ENCODE measurements at places on chromosomes 5 and 9.

- DNase-seq, result no peak
Measured at GRCh38 chr5:141852448-141852847, 25.8 kb downstream of the PCDH1 start.

DNA sequence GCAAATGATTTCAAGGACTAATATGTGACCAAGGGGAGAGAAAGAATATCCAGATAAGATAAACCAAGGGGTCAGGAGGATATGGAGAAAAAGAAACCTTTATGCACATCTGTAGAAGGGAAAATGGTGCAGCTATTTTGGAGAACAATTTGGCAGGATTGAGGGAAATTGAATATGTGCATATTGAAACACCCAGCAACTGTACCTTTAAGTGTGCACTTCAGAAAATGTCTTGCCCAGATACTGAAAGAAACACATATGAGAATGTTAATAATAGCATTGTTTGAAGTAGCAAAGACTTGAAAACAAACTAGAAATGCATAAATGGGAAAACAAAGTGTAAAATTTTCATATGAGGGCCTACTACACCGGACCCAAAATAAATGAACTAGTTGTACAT is 599.6 kb downstream of the PSAT1 start:
- DNase-seq, result no peak

DNA sequence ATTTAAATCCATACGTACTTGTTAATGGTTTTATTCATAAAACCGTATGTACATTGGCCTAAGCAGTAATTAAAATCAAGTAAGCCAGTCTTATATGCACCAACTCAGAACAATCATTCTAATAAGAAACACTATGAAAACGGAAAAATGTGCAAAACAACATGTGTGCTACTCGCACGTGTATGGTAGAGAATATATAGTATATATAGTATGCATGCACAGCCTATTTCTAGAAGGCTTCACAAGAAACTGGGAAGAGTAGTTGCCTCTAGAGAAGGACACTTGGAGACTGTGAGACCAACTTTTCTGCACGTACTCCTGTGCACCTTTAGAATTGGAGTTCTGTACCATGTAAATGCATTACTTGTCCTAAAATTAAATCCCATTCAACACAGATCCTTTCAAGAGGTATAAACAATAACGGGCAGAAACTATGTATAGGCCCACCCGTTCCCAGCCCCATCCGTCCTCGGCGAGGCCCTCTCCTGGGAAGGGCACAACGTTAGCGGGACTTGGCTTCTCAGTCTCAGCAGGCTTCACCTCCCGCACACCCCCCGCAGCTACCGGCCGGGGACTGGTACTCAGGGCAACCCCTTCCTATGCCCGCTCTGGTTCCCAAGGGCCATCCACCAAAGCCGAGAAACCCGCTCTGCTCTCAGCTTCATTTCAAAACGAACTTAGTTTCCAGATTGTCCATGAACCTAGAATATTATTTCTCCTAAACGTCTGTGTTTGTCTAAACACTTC is 2.0 kb downstream of the CDC14B start:
- peak; percentile 48 for DNase-seq

- no peak for DNase-seq
Measured at GRCh38 chr5:38722918-38723317, 122.9 kb upstream of the OSMR start.

DNA sequence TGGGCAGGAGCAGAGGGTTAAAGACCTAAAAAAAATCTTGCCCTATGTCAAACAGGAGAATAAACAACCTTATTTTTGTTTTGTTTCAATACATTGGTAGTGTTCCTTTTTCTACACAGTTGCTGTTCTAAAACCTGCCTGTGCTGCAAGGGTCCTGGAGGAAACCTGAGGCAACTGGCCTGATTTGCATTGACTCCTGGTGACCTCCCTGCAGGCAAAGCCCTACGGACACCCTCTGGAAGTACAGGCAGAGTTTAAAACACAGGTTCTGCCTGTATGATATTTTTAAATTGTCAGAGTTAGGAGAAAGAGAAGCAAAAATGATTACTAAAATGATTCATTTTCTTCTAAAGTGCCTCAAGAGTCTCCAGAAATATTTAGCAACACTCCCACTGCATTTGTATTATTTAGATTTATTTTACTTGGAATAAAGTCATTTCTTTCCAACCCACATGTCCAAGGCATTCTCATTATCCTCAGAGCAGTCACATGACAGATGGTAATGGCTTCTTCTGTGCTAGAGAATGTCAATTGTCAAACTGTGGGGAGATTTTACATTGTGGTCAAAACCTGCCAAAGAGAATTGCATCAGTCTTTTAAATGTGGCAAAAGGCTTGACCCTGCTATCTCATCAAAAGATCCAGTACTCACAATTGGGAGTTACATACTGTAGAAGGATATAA is 559.6 kb downstream of the CETN3 start:
- DNase-seq, result no peak

DNA sequence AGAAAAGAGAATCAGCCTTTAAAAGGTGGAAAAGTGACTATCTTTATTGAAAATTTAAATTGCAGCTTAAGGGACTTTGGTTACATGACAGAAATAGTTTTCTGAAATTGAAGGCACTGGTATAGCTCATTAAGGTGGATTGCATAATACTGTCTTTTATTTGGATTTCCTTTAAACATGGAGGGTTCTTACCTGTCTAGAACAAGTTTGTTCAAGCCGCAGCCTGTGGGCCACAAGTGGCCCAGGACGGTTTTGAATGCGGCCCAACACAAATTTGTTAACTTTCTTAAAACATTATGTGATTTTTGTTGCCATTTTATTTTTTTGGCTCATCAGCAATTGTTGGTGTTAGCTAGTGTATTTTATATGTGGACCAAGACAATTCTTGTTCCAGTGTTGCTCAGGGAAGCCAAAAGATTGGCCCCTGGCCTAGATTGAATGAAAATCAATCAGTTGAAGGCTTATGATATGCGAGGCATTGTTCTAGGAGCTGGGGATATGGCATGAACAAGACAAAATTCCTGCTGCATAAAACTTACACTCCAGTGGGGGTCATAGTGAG is 18.0 kb downstream of the NNT start:
- no peak for DNase-seq

- DNase-seq, result peak; percentile 80
Measured at GRCh38 chr9:33445389-33446239, 1.8 kb downstream of the AQP3 start.

DNA sequence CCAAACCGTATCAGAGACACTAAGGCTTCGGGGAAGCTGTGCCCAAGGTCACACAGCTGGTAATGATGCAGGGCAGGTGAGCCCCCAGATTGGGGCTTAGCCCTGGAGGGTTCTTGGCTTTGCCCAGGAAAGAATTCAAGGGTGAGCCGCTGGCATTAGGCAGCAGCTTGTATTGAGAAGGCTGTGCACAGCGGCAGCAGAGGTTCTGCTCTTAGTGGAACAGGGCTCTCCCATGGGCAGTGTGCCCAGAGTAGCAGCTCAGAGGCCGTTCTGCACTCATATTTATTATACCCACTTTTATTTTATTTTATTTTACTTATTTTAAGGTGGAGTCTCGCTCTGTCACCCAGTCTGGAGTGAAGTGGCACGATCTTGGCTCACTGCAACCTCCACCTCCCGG is 85.8 kb upstream of the IER5L start:
- no peak for DNase-seq

- no peak for DNase-seq
Measured at GRCh38 chr5:18216016-18216415, 581.8 kb downstream of the TAF11L14 start.

GRCh38 chr5:136208916-136209315 is 16.0 kb upstream of the SMIM32 start:
- DNase-seq, result no peak

- no peak for DNase-seq
Measured at GRCh38 chr9:35749515-35750255, 598 bp downstream of the RGP1 start.

DNA sequence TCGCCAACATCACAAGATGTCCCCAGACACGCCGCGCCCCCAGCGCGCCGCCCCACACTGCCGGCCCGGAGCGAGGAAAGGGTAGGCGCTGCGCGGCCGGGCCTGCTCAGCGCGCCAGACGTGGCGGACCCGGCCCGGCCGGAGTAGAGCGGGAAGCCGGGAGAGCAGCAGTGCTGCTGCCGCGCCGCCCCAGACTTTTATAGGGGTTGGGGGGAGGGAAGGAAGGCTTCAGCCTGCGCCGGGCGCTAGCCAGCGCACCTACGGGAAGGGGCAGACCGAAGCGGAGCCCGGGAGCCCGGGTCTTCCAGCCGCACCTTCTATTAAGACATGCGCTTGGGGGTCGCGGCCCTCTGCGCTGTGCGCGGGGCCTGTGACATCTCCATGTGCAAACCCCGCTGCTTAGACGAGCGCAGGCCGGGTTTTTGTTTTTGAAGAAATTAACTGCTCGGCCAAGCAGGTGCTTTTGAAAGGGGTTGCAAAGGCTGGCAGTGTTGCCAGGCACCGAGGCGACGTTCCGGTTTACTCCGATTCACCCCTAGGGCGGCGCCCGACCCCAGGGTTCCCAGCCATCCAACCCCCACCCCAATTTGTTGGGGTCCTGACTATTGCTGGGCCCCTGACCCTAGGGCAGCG is 353 bp upstream of the PAX5 start:
- no peak for DNase-seq

- no peak for DNase-seq
Measured at GRCh38 chr5:152584103-152584502, 179.0 kb upstream of the NMUR2 start.

DNA sequence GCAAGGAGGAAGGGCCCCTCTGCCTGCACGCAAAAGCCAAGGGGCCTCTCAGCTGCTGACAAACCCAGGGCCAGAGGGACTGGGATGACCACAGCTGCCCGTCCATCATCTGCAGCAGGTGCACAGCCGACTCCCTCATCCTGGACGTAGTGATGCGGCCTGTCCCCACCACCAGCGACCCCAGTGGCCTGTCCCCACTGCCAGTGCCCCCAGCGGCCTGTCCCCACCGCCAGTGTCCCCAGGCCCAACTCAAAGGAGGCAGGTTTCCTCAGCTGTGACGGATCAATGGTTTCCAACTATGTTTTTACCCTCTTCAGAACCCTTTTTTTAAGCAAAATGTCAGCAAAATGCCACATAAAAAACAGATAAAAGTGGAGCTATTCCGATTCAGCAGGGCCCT is 62.5 kb downstream of the VAV2 start:
- DNase-seq, result no peak

DNA sequence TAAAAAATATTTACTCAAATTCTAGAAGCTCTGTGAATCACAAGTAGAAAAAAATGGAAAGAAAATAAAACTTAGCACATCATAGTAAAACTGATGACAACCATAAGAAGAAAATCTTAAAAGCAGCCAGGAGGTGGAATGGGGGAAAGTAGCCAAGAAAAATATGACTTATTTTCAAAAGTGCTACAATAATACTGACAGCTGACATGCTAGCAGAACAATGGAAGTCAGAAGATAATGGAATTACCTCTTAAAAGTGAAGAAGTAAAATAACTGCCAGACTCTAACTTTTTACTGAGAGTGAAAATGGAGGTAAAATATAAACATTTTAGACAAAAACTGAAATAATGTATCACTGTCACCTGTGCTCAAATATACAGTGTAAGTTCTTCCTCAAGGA is 532.2 kb upstream of the SGCD start:
- no peak for DNase-seq

- no peak for DNase-seq
Measured at GRCh38 chr9:99436616-99437015, 214.5 kb downstream of the SEC61B start.

- DNase-seq, result no peak
Measured at GRCh38 chr5:127673117-127673800, 24.4 kb downstream of the CTXN3 start.

DNA sequence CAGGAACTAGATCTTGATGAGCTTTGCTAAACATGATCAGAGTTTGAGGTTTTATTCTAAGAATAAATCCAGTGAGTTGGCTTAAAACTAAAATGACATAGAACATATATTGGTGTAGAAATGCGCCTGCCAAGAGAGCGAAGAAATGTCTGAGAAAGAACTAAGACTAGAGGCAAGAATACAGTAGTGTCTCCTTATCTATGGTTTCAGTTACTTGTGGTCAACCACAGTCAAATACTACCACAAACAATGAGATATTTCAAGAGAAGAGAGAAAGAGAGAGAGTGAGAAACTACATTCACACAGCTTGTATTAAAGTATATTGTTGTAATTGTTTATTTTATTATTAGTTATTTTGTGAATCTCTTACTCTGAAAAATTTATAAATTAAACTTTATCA is 254.4 kb upstream of the CDH10 start:
- DNase-seq, result no peak

- no peak for DNase-seq
Measured at GRCh38 chr5:115469904-115470516, 74.6 kb downstream of the FEM1C start.

DNA sequence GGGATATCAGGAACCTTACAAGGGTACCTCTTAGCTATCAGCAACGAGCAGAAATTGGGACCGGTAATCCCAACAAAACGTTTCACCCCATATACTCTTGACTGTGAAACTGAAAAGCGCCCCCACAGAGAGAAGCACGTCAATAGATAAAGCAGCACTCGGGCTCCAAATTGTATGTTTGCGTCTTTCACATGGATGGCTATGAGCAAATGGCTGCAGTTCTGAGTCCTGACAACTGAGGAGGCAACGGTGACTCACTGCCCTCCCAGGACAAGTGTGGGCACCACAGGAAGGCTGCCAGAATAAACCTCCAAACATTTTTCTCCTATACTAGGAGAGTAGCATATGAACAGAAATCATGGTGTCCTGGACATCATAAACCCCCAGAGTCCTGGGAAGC is 36.6 kb downstream of the SEMA4D start:
- DNase-seq, result no peak

DNA sequence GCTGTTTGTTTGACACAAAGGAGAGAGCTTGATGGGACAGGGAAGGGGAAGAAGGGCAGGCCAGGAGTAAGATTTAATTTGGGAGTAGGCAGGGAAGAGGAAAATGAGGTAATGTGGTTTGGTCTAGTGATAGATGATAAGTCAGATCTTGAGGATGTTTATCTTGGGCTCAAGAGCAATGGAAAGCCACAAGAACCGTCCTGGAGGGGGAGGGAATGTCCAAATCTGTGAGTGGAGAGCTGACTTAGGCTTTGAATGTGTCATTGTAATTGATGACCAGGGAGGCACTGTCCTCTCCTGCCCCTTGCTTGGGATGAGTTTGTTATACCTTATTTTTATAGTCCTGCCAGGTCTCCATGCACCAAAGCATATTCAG is 37.5 kb downstream of the MAMDC2 start:
- no peak for DNase-seq

DNA sequence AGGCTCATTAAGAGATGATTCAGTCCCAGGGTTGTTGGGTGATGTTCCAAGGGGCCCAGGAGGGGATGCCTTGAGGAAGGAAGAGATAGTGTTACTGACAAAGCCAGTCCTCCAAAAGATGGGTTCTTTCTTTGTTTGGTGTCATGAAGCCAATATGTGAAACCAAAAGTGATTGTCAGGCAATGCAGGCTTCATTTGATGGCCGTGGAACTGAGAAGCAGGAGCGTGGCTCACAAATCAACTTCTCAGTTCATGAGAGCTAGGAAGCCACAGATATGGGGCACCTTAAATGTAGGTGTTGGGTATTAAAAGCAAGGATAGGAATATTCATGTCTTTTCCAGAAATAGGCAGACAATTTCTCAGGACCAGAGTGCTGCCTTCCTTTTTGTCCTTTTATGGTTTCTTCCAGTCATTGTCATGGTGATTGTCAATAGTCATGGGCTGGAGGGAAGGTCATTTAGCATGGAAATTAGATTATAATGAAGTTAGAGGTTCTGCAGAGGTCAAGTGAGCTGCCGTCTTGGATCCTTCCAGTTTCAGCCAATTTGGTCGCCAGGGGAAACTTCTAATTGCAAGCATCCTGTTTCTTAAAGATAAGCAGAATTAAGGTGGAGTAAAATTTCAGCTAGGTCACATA is 393.0 kb downstream of the NTRK2 start:
- no peak for DNase-seq

GRCh38 chr9:18996211-18996610 is 36.8 kb downstream of the SAXO1 start:
- no peak for DNase-seq
